ENCODE measurements at places on chromosomes 7 and 10.

GRCh38 chr10:29922892-29923291, 136.5 kb downstream of the JCAD start:
- no peak for DNase-seq

DNA sequence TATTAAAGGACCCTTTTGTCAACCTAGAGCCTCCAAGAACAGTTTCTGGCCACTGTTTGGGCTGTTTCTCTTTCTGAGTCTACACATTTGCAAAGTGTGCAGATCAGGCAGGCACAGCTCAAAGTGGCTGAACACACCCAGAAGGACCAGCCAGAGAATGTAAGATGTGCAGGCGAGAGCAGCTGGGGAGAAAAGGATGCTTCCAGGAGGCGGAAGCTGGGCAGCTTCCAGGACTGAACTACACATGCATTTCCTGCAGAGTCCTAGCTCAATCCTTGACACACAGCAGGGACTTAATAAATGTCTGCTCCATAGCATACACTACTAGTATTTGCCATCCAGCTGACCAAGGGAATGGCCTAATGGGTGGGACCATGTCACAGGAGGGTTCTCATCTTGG, 70.9 kb downstream of the CTBP2 start:
- DNase-seq: no peak

DNA sequence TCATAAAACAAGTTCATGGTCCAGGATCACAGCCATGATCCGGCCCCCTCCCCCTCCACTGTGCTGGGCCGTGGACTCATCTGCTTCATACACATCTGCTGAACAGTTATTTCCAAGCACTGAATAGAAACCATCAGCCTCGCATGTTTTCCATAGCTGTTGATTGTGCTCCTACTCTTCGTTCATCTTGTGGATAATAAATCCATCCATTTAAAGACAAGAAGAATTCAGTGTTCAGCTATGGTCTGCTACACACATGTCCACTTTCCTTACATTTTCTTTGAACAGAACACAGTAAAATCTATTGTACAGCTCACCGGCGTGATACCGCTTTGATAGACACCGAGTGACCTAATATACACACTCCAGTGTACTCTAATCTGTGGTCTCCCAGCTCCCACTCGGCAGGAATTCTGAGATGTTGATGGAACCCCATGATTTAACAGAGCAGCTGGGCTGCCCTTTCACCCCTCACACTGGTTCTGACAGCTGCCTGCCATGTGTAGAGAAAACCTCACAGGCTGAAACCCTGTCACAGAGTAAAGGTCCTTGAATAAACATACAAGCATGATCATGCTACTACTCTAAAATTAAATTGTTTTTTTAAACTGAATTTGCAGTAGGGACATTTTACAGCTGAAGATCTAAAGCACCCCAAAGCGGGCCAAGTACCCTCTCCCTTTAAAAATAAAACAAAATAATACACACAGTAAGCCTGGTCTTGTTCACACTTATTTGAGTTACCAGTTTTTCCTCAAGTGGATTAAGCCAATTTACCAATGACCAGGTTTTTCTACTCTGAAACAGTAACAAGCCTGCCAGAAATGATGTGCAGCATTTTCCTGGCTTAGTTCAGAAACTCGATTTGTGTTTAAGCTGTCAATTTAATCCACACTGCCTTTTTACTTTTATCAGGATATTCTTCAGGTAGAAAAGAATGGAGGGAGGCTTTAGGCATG, 95.1 kb upstream of the FZD1 start:
- peak; percentile 30 for DNase-seq

DNA sequence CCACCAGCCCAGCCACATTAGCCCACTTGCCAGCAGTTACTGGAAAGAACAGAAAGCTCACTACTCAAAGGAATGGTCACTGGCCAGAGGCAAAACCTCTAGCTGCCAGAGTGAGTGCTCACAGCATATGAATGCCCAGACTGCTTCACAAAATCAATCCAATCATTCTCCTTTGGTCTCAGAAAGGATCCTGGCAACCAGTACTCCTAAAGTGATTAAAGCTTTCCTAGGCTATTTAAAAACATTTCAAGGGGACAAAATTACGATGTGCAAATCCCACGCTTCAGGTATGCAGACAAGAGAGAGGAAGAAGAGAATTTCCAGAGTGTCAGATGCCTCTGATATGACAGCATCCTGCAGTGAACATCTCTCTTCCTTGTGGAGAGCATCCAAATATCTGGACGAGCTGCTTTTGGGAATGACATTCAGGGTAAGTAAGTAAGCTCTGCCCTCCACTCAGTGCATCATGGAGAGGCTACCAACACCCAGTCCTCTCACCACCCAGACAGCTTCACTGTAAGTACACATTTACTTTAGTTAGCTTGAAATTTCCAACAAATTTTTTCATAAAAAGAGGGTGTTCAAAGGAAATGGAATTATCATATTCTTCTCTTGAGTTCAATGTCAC, 25.1 kb downstream of the ICA1 start:
- DNase-seq: no peak

DNA sequence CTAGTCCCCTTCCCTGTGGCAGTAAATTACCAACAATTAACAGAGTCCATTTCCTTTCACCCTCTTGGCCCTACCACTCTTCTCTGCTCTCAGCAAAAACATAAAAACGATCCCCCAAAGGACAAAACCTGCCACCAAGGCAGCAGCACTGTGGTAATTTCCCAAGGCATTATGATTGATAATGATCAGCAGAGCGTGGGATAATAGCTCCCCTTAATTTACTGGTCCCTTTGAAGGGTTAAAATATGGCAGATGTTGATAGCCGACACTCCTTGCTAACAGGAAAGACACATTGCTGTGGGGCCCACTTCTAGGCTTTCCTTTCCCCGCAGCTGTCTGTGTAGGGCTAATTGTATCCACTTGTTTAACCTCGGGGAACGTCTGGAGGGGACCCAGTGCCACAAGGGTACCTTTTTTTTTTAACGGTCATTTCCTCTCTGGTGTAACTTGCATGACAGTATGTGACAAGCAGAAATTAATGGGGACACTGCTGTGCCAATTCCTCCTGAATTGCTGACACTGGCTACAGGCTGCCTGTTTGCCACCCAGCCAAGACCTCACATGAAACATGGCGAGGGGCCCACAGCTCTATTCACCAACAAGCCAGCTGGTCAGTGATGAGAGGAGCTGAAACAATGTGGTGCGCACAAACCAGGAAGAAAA, 81.3 kb downstream of the CDK6 start:
- no peak for DNase-seq

GRCh38 chr7:25259487-25260243, 31.4 kb upstream of the NPVF start:
- DNase-seq: peak; percentile 53

GRCh38 chr10:101301111-101301731, 52.7 kb upstream of the BTRC start:
- DNase-seq: peak; percentile 13

GRCh38 chr10:121284936-121285335, 313.3 kb downstream of the FGFR2 start:
- no peak for DNase-seq

- no peak for DNase-seq
These were observed 87.3 kb upstream of the CYTH3 start for GRCh38 chr7:6359734-6360133.

- DNase-seq: no peak
These were observed 406.8 kb downstream of the TCERG1L start for GRCh38 chr10:130904676-130905075.

- peak; percentile 55 for DNase-seq
These were observed 23.8 kb downstream of the PFKP start for GRCh38 chr10:3090914-3091787.

DNA sequence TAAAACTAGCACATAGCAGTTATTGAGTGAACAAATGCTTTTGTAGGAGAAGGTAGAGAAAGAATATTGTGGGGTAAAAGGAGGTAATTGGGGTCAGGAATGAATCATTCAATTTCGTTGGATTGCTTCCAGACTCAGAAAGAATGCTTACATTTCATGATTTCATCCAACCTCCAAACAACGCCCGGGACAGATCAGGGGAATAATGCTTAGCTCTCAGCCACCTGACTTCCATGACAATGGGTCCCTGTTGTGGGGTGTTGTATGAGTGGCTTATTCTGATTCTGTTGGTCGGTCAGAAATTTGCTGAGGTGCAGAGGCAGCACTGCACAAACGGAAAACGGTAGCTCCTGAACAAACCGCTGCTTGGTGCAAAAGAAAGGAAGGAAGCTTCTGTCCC, 24.0 kb upstream of the INPP5F start:
- DNase-seq: no peak

- DNase-seq: no peak
These were observed 103.8 kb downstream of the ARMH3 start for GRCh38 chr10:101952191-101952590.

DNA sequence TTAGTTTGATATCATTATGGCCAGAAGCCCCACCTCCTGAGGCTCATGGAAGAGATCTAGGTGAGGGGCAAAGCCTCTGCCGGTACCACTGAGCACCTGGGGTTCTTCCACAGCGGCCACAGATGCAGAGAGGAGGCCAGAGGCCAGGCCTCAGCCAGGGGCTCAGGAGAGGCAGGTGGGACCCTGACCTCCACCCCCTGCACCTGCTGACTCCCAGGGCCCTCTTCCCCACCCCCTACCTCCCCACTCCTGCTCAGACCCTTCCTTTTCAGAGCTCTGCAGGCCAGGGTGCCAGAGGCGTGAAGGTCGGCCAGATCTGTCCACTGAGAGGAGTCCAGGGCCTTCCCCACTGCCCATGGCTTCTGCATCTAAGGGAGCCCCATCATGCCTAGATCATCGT, 178.7 kb upstream of the PPP2R2D start:
- no peak for DNase-seq

- DNase-seq: no peak
These were observed 50.5 kb downstream of the VIPR2 start for GRCh38 chr7:159094023-159094740.

GRCh38 chr7:101125989-101126650, 784 bp upstream of the SERPINE1 start:
- DNase-seq: no peak

- DNase-seq: no peak
These were observed 105.3 kb upstream of the KCTD7 start for GRCh38 chr7:66523409-66523808.

- no peak for DNase-seq
These were observed 143.1 kb downstream of the ETV1 start for GRCh38 chr7:13846386-13846785.

DNA sequence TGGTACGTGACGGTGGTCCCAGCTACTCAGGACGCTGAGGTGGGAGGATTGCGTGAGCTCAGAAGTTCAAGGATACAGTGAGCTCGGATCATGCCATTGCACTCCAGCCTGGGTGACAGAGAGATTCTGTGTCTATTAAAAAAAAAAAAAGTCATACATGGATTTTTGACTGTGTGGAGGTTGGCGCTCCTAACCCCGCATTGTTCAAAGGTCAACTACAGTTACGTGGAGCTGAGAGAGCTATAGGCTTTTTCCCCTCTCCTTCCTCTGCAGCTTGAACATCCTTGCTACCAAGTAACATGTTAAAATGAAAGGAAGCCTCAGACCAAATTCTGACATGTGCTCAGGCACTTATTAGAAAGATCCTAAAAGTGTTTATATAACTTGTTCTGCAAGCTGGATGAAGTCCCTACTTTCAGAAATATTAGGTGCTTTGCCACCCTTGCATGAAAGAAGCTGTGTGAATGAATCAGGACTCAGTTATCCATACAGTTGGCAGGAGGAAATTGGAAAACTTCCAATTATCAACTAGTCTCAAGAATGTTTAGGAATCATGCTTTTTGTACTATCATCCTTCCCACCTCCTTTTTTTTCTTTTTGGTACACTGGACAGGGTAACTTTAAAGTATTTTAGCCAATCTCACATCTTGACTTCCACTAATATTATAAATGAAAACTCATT, 12.5 kb upstream of the ST7 start:
- DNase-seq: no peak

- no peak for DNase-seq
These were observed 88.4 kb upstream of the EEPD1 start for GRCh38 chr7:36064676-36065075.

GRCh38 chr10:1339396-1339795, 283.2 kb downstream of the WDR37 start:
- no peak for DNase-seq

DNA sequence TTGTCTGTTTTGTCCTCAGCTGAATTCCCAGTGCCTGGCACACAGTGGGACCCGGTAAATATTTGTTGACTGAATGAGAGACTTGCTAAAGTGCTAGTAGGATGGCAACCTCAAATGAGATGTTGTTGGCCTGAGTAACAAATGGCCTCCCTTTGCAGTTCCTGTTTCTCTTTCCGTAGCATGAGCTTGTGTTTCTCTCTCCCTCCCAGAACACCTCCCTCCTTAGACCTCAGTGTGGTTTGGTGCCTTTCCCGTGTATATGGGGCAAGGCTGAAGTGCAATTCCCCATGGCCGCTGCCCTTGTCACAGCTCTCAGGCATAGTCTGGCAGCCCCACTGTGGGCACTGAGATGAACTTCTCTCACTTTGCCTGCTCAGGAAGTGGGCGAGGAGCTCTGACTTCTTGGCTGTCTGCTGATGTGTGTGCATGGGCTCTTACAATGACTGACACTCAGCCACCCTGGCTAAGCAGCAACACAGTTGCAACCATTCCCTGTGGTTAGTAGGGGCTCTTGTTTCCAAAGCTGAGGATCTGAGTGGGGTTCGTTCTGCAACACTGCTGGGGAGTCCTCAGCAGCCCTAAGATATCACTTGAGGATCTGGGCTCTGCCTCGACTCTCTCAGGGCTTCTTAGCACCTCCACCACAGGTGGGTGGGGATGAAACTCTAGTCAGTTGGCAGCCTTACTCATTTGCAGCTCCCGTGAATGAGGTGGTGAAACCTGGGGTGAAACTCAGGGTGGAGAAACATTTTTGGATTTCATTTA, 136.1 kb downstream of the ICA1 start:
- no peak for DNase-seq

- no peak for DNase-seq
These were observed 142.2 kb upstream of the INSYN2A start for GRCh38 chr10:127338399-127339110.

DNA sequence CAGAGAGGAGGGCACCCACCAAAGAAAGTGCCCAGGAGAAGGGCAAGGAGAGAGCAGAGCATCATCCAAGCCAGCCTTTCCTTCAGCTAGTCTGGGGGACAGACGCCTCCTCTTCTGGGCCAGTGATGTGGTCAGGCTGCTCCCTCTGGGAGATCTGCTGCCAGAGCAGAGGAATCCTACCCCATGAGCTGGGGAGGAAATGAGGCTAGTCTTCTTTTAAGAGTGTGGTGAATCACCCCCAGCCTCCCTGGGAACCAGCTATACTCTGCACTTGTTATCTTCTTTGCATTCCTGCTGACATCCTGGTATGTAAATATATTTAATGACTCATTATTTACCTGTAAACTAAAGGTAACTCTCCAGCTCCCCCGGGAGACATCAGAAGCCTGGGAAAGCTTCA, 41.6 kb upstream of the EPHB6 start:
- no peak for DNase-seq

GRCh38 chr10:31602541-31603234, 283.7 kb downstream of the ZEB1 start:
- DNase-seq: no peak

DNA sequence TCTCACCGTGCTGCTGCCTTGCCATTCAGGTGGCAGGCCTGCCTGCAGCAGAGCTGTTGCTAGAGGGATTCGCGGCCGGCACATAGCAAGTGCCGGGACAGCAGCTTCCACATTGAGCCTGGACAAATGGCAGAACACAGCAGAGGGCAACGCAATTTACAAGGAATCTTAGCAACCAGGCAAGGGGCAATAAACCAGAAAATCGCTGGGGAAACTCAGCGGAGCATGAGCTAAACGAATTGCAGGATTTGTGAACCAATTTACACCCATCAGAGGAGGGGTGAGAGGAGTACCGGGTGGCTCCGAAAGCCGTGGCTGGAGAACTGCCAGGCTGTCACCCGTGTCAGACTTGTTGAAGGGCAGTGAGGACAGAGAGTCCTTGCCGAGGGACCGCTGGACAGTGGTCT, 58.6 kb upstream of the LOXL4 start:
- DNase-seq: no peak
